ENCODE measurements at places on chromosomes 11 and 22.

DNA sequence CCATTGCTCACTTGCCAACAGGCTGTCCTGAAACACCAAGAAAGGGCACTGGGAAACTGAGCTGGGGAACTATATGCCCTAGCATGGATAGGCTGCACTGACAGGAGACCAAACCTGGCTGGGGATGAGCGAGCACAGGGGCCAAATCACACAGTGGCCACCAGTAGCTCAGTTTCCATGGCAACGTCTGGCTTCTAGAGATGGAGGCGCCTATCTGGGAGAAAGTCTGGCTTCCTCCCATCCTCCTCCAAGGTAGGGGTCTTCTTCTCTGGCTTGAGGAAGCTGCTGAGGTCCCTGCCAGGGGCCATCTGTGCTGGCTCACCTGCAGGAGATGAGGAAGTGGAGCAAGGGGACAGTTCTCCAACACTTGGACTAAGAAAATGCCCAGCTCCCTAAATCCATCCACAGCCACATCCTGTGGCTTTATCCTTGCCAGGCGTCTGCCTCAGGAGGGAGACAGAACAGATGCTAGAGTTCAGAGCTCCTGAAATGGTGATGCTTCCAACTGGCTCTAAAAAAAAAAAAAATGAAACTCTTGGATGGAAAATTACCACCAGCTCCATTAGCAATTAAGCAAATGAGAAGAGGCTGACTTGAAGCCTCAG, 48.3 kb downstream of the SYT13 start:
- H3K27me3 ChIP-seq = peaks cover 9% of the 10 kb centered on the region
- H3K27ac ChIP-seq = no peak overlapping the region
- peaks cover 13% of the 10 kb centered on the region for H3K4me1 ChIP-seq

GRCh38 chr11:72239313-72239848, 4.6 kb downstream of the PHOX2A start:
- H3K4me1 ChIP-seq = peaks cover 23% of the 10 kb centered on the region
- H3K27ac ChIP-seq = no peak overlapping the region
- no peak for DNase-seq
- H3K27me3 ChIP-seq = peaks cover 32% of the 10 kb centered on the region

DNA sequence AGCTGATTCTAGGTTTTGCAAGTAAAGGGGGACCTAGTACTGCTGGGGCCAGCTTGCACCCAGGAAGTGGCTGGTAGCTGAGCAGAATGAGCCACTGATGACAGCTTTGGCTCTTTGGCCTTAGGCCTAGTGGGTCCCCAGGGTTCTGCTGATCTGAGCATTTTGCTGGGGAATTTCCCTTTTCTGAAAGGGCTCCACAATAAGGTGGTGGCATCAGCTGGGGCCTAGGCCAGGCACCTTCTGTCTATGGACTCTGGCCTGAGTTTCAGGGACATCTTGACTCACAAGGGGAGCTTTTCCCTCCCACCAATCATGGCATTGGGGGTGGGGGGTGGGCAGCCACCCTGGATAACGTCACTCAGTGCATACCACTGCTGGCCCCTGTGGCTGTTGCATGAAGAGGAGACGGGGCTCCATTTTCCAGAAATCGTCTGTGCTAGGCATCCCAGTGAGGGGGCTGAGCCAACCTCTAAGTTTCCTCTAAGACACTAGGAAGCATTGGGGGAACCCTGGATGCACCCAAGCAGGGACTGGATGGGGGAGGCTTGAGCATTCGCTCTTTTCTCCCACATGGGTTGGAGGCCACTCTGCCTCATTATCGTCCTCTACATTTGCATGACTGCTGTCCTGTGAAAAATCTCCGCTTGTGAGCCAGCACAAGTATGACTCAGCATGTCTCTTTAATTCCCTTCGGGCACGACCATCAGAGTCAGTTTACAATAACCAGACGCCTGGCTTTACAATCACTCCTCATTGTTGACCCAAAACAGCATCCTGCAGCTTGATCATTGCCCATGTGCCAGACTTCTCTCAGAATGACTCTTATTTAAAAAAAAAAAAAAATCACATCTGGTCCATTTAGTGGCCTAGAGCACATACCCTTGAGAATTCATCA, 145.0 kb upstream of the THY1 start:
- no peak for DNase-seq
- H3K36me3 ChIP-seq = no peaks in the 10 kb centered on the region
- H3K4me1 ChIP-seq = no peaks in the 10 kb centered on the region

DNA sequence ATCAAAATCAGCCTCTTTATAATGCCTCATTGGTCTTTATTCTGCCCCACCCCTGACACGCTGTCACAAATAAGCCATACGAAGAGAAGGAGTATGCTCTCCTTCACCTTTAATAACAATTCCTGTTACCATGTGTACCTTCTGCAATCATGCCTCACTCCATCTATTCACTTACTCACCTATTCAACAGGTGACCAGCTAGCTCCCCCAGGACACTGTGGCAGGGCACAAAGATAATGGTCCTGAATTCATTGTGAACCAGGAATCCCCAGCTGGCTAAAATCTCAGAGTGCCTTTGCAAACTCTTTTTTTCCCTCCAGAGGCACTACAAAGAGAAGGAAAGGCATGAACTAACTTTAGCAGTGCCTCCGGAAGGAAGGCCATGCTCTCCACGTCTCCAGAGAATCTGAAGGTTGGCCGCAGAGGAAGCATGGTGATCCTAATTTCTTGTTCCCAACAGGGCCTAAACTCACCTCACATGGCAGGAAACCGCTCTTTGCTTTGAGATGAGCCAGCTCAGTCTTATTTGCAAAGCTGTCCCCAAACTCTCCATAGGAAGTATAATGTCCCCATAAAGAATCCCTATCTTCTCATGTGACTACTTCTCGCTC, 590.3 kb downstream of the BUD13 start:
- H3K4me1 ChIP-seq = peaks cover 9% of the 10 kb centered on the region
- no peak overlapping the region for H3K4me3 ChIP-seq
- DNase-seq = no peak
- peaks cover 4% of the 10 kb centered on the region for H3K27me3 ChIP-seq
- no peaks in the 10 kb centered on the region for H3K36me3 ChIP-seq

- H3K27ac ChIP-seq = no peak overlapping the region
- H3K4me3 ChIP-seq = no peak overlapping the region
- peaks cover 33% of the 10 kb centered on the region for H3K36me3 ChIP-seq
- no peak for DNase-seq
- peaks cover 53% of the 10 kb centered on the region for H3K4me1 ChIP-seq
- peaks cover 24% of the 10 kb centered on the region for H3K27me3 ChIP-seq
Observed at GRCh38 chr11:125174686-125175085, 10.1 kb downstream of the PKNOX2 start.

DNA sequence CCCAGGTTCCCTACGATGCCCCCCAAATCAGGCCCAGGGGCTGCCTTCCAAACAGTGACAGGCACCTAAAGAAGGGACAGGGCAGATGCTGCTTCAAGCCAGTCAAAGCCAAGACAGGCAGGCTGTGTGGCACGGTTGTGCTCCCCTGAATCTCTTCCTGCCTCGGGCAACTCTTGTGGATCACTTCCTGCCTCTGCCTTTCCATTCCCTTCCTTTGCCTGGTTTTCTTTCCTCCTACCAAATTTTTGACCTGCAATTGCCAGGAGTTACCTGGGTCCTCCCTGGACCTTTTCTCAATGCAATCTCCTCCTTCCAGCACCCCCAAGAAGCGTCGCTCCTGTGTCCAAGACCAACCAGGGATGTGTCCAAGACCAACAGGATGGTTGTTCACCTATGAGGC, 5.5 kb downstream of the C11orf16 start:
- peaks cover 7% of the 10 kb centered on the region for H3K36me3 ChIP-seq
- no peak overlapping the region for H3K27ac ChIP-seq
- peaks cover 4% of the 10 kb centered on the region for H3K4me1 ChIP-seq
- no peak overlapping the region for H3K4me3 ChIP-seq
- no peak for DNase-seq

Measured in endothelial cell (in vitro differentiated cells).